Mammary microvascular endothelial cell (primary cell): ENCODE measurements at places on chromosomes 4 and X. TPM values are rescaled to one million over a fixed set of nuclear protein-coding genes. Genes with fewer than 3 reads are reported as not detected.

Gene DUSP9
- not detected in 2 replicates for total RNA-seq

Gene TMA16
- total RNA-seq: 32.3 and 33.9 TPM in 2 replicates

Gene ATP1B4
- total RNA-seq: not detected in 2 replicates

Gene CYTL1
- total RNA-seq: 118 and 121 TPM in 2 replicates

Gene VGLL1
- total RNA-seq: not detected in 2 replicates

Gene SLC16A2
- 0.39 and 0.60 TPM in 2 replicates for total RNA-seq

Gene PROM1
- total RNA-seq: not detected in 2 replicates
